ENCODE measurements at places on chromosomes 6 and 20.

- no peak for DNase-seq
These were observed 88.1 kb downstream of the ERMARD start for GRCh38 chr6:169839493-169839892.

DNA sequence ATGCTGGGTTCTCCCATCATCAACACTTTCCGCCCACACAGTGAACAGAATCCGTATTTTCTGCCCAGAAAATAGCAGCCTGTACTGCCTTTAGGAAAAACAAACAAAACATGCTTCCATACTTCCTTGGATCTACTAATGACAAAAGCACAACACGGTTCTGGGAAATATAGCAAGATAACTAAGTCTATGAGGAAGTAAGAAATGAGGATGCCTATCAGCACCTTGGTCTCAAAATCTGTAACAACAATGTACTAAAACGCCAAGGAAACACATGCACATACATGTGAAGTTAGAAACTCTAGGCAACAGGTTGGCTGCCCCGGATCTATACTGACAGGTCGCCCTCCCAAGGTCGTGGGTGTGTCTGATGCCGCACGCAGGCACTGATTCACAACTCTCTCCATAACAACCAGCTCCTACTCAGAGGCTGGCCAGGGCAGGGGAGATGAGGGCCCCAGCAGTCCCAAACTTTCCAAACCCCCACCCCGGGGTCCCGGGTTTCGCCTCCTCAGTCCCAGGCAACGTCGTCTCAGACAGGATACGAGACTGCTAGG is 710 bp downstream of the BTBD9 start:
- DNase-seq: peak; percentile 13

GRCh38 chr6:144583614-144583954 is 298.4 kb downstream of the UTRN start:
- DNase-seq: no peak

DNA sequence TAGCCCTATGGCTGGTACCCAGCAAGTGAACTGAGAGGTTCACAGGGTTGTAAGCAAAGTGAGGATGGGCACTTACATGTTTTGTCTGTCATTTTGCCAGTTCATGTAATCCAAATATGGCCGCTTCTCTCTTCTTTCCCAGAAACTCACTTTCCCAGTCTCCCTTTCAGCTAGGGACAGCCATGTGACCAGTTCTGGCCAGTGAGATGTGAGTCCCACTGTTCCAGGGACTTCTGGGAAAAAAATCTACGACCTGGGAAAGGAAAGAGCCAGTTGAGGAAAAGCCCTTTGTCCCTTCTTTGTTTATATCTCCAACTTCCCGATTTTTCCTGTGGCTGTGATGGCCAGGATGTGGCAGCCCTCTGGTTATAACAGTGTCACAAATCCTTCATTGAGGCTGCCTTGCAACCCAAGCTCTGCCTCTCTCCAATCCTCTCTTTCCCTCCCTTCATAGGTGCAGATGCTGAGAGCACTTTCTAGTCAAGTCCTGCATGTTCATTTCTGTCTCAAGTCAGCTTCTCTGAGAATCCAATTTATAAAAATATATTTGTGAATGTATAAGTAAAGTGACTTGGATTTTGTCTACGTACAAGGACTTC is 148.6 kb upstream of the ZFP64 start:
- no peak for DNase-seq

GRCh38 chr6:50834929-50835410 is 16.3 kb downstream of the TFAP2B start:
- no peak for DNase-seq

- DNase-seq: no peak
These were observed 15.4 kb upstream of the IP6K3 start for GRCh38 chr6:33761922-33762629.

GRCh38 chr6:79922018-79922417 is 25.3 kb downstream of the ELOVL4 start:
- DNase-seq: no peak

GRCh38 chr20:58054780-58055373 is 173.6 kb downstream of the ANKRD60 start:
- no peak for DNase-seq

GRCh38 chr6:145529582-145529981 is 205.7 kb downstream of the EPM2A start:
- no peak for DNase-seq

DNA sequence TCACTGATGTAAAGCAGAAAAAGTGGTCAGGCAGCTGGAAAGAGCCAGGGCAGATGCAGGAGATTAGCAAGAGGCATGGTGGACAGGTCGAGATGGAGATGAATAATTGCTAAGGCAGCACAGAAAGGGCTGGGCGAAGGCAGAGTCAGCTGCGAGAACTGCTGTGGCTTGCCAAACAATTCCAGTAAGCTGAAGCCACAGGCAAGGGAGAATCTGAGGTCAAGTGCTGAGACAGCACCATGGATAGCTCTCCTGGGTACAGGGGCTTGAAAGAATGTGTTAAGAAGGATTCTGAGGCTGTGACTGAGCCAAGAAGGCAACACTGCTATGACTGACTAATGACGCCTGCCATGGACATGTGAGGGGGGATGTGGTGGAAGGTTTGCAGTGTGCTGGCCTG is 220.8 kb upstream of the FOXA2 start:
- no peak for DNase-seq

DNA sequence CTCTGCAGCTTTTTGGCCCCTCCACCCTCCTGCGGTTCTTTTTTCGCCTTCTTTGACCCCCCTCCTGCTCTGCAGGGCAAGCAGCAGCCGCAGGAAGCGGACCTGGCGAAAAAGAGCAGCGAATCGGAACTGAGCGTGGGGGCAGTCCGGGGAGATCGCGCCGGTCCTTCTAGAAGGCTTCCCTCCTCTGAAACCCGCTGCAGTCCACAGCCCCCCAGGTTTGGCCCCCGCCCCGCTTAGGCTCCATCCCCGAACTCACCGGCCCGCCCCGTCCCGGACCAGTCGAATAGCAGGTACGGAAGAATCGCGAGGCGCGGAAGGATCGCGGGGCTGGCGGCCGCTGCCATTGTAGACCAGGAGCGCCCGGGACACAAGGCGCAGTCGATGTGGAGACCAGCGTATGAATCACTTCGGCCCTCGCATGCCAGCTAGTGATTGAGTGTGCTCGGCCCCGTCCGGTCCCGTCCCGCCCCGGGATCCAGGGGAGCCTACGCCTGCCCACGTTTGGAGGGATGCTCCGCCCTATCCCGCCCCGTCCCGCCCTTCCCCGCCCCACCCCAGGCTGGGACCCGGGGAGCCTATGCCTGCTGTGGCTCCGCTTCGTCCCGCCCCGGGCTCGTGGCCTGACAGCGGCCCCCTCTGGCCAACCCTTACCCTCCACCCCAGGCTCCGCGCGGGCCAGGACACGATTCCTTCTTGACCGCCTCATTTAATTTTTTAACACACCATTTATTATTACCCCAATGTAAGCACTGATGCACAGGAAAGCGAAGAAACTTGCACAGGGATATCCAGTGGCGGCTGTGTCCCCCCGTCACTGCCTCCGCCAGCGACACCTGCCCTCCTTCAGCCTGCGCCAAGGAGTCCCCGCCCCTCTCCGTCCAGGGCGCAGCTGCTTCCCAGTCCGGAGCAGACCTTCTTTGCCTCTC is at the start of gene ULBP3:
ULBP3 (minus strand) TSS at position 402 of the 929 bp plus-strand sequence; CDS start at position 347, 55 bp downstream.
- DNase-seq: peak; percentile 57

DNA sequence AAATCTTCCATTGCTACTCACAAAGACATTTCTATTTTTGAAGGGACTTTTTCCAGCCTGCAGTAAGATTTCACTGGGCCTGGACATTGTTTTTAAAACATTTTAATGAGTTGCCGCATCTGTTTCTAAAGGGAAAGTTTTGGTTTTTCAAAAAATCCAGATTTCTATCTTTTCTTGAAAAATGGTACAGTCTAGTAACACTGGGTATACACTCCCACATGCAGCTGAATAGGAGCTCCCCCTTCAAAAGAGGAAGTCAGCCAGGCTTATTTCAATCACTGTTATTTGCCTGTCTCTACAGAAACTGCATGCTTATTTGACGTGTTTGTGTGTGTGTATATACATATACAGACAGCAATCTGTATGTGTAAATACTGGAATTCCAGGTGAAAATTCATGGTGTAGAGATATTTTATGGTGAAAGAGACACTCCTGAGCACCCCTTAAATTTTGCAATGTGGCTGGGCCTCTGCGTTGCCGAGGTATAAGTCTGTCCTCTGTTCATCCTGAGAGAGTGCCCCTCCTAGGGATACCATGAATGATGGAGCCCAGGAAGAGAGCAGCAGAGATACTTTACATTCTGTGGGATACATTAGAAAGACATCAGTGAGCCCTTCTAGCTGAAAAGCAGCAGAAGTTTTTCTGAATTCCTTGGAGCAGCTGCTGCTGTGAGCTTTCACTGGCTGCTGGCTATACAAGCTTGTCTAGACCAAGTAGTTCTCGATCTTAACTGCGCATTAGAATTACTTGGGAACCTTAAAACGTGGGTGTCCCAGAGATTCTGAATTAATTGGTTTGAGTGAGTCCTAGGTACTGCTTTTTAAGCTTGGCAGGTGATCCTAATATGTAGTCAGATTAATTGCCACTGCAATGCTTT is 12.0 kb upstream of the ABRACL start:
- no peak for DNase-seq

- no peak for DNase-seq
These were observed 240.4 kb downstream of the TBC1D32 start for GRCh38 chr6:121093928-121094327.

- DNase-seq: peak; percentile 61
These were observed 37.1 kb downstream of the PPP1R16B start for GRCh38 chr20:38842558-38842981.

DNA sequence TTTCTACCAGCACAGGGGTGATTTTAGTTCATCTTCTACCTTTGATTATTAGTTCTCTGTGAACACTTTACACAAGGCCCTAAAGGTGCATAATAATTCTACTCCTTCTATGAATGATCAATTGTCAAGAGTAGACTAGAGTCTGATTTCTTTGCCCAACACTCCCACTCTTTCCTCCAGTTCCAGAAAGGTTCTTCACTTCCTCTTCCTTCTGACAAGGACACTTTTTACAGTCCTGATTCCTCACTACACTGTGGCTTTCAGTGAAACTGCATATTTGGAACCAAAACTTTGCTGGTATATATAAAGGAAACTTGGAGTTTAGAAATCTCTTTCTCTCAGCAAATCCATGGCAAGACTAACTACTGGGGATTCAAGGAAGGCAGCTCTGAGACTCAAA is 10.6 kb upstream of the RSPO3 start:
- DNase-seq: no peak

- DNase-seq: no peak
These were observed 53.1 kb downstream of the PREX1 start for GRCh38 chr20:48774696-48775095.
